Sciatic nerve (tissue), 2 donors: ENCODE measurements at places on chromosomes 4 and X.
A peak's percentile ranks its signal among the peaks of the same experiment; 100 is the strongest.

- DNase-seq = no peak
These were observed 76.7 kb upstream of the GALNT7 start for GRCh38 chr4:173091958-173092357.

DNA sequence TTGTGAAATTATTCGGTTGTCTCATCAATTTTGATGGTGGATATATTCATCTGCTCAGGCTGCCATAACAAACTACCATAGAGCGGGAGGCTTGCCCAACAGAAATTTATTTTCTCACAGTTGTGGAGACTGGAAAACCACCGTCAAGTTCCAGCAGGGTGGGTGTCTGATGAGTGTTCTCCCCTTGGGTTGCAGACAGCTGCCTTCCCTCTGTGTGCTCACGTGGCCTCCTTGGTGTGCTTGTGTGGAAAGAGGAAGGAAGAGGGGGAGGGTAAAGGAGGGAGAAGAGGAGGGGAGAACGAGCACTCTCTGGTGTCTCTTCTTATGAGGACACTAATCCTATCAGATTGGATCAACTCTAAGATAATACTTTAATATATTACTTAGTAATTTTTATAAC, 123.8 kb upstream of the TEX13D start:
- no peak for DNase-seq

GRCh38 chrX:136496186-136496763, 1.1 kb upstream of the HTATSF1 start:
- no peak for DNase-seq

DNA sequence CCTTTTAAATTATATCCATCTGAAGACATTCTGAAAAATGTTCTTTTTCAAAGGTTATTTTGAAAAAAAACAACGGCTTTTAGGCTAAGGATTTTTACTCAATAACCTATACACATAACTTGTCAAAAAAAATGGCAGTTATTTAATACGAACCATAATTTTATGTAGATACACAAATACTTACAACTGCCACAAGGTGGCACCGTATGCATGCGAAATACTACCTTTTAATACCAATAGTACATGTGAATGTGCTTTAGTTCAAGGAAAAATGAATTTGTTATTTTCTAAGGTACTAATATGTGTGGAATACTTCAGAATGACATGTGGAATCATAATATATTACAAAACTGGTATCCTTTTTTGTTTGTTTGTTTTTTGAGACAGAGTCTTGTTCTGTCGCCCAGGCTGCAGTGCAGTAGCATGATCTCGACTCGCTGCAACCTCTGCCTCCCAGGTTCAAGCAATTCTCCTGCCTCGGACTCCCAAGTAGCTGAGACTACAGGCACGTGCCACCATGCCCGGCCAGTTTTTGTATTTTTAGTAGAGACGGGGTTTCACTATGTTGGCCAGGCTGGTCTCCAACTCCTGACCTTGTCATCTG, 4.6 kb upstream of the MAD2L1 start:
- peak; percentile 59 for DNase-seq

DNA sequence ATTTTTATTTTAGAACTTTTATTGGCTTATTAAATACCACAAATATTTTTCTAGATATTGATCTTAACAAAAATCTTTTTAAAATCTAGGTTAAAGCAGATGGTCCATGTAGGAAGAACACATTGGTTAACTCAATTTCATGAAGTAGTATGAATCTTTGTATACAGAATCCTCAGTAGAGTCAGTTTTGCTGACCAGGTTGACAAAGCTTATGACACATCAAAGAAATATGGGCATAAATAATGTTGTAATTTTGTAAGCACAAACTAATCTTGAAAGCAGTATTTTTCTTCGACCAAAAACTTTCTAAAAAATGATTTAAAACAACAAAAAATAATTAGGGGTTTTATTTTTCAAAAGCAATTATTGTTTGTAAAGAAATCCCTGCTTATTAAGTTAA, 479.3 kb upstream of the PCDH10 start:
- no peak for DNase-seq

DNA sequence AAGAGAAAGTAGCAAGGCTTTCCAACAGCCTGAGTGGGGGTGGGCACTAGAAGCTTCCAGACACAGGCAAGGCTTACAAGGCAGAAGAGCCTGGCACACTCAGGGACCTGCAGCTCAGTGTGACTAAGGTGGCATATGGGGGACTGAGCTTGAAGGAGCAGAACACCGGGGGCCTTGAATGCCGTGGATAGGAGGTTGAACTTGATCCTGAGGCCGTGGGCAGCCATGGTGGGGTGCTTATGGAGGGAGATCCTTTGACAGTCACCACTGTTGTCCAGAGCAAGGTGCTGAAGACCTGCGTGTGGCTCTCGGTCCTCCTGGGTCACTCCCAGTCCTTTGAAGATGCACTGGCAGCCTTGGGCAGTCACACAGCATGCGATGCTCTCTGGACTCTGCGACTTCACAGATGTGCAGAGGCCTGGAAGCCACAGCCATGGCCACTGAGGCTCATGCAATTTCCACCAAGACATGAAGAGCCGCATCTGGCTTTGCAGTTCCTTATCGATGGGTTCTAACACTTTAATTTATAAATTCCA, 18.3 kb downstream of the C4orf50 start:
- peak; percentile 12 for DNase-seq

GRCh38 chr4:82256718-82257117, 117.1 kb downstream of the HNRNPD start:
- DNase-seq = no peak

DNA sequence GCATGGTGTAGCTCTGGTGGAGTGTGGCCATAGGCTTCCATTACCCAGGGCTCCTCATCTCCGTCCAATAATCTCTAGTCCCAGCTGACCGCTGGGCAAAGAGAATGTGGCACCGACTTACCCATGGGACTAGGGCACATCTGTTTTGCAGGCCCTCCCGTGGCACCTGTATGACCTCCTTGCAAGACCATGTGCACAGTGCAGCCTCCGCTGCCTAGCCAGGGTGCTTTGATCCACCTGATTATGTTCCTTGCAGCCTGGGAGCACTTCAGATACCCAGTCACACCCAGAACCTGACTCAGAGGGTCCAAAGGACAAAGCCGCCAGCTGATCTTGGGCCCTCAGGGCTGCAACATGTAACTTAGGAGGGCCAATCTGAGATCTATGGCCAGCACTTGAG, 84.8 kb downstream of the PCDH10 start:
- DNase-seq = no peak

GRCh38 chrX:65821721-65822496, 154.5 kb downstream of the MSN start:
- no peak for DNase-seq

DNA sequence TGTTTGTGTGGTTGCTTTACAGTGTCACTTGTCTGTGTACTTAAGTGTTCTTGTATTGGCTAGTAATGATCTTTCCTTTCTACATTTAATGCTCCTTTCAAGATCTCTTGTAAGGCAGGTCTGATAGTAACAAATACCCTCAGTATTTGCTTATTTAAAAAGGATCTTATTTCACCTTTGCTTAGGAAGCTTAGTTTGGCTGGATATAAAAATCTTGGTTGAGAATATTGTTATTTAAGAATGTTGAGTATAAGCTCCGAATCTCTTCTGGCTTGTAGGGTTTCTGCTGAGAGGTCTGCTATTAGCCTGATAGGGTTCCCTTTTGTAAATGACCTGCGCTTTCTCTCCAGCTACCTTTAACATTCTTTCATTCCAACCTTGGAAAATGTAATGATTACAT, 35.7 kb downstream of the LCORL start:
- DNase-seq = no peak

DNA sequence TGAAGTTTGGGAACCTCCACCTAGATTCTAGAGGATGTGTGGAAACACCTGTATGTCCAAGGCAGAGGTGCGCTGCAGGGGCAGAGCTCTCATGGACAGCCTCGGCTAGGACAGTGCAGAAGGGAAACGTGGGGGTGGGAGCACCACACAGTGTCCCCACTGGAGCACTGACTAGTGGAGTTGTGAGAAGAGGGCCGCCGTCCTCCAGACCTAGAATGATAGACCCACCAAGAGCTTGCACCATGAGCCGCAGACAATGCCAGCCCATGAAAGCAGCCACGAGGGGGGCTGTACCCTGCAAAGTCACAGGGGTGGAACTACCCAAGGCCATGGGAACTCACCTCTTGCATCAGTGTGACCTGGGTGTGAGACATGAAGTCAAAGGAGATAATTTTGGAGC, 274.5 kb upstream of the FMR1 start:
- no peak for DNase-seq

- DNase-seq = no peak
These were observed 195.3 kb upstream of the LNX1 start for GRCh38 chr4:53786632-53787031.

GRCh38 chrX:17361620-17362019, 13.4 kb upstream of the NHS start:
- no peak for DNase-seq

- no peak for DNase-seq
These were observed 84.2 kb downstream of the CHIC1 start for GRCh38 chrX:73647212-73647611.

GRCh38 chrX:11180571-11180970, 69.4 kb downstream of the HCCS start:
- no peak for DNase-seq

- DNase-seq = no peak
These were observed 131.4 kb upstream of the NAP1L5 start for GRCh38 chr4:88828842-88829571.
